ENCODE measurements at places on chromosomes 11 and 22. TPM values are rescaled to one million over a fixed set of nuclear protein-coding genes. Genes with fewer than 3 reads are reported as not detected.

DNA sequence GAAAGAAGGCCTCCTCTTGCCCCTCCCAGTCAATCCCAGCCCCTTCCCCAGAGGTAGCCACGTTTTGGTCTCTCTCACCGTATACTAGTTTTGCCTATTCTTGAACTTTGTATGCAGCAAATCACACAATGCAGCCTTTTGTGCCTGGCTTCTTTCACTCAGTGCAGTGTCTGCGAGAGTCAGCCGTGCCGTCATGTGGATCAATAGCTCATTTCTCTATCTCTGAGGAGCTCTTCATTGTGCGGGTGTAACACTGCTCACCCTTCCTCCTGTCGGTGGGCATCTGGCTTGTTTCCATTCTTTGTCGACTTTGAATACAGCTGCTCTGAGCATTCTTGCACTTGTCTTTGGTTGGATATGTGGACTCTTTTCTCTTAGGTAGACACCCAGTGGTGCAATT, 146.5 kb downstream of the CACNA1I start:
- no peak for DNase-seq

- no peak for DNase-seq
Measured at GRCh38 chr11:12282676-12283075, 94.7 kb upstream of the PARVA start.

DNA sequence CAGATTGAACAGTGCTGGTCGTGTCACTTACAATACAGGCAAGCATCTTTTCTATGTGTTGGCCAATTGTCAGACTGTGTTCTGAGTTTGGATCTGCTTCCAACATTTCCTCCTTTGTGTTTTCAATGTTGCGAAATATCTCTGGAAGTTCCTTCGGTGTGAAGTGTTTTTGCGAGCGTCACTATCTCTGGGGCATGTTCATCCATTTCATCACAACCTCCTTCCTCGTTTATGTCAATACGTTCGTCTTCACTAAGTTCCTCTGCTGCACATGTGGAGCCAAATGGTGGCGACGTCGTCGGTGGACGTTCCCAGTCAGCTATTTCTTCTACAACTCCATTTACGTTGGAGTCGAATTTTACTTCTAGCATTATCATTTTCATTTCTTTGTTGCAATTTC, 100.2 kb upstream of the LMO1 start:
- no peak for DNase-seq

DNA sequence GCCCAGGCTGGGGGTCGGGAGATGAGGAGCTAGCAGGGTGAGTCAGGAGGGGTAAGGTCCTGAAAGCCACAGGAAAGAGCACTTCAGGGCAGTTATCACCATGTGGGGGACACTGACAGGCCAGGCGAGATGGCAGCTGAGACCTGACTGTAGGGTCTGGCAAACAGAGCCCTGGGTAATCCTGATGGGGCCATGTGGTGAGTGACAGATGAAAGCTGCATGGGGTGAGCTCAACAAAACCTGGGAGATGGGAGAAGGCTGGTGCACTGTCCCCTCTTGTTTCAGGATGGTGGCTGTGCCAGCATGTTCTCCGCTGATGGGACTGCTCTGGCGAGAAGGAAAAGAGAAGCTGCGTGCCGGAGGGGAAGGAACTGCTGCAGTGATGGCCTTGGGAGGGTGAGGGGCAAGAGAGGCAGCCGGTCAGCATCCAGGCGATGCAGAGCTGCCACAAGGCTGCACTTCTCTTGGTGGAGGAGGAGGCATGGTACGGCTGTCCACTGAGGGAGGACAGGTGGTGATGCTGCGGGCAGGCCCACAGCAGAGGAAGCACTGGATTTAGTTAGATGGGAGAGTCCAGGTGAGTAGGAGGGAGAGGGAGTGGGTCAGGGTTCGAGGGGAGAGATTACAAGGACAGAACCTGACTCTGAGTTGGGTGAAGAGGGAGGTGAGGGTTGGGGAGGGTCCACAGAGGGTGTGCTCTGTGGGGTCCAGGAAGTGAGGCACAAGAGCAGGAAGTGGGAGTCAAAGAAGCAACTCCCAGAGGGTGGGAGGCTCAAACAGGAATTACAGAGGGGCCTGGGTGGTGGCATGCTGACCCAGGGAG, 3.8 kb downstream of the TOP3B start:
- DNase-seq: no peak

- DNase-seq: no peak
Measured at GRCh38 chr11:12696911-12697581, 22.8 kb downstream of the TEAD1 start.

DNA sequence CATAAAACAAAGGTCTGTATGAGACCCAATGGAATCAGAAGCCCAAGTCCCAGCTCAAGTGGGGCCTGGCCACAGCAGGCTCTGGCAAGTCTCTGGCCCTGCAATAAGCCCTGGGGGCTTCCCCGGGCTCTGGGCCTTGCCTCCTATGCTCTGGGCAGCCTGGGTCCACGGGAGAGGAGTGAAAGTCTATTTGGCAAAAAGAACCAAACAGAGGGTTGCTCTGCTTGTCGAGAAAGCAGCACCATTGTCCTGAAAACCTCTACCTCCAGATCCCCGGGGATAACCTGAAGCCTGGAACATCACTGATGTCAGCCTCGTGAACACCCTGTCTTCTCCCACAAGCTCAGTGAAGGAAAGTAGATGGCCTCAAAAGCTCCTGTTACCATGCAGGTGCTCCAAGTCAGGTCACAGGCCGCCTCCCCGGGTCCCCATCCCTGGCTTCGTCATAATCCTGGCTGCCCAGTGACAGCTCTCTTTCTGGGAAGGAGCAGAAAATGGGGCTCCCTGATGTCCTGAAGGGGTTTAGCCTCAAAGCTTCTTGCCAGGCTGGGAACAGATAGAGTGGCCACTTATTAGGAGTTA, 46.1 kb upstream of the ETS1 start:
- DNase-seq: no peak

The INSC gene
- 2.3 TPM for total RNA-seq

The VPREB1 gene
- total RNA-seq: not detected

The PIK3C2A gene
- 43.0 TPM for total RNA-seq
